ENCODE measurements at places on chromosomes 12 and 14. TPM values are rescaled to one million over a fixed set of nuclear protein-coding genes. Genes with fewer than 3 reads are reported as not detected.

DNA sequence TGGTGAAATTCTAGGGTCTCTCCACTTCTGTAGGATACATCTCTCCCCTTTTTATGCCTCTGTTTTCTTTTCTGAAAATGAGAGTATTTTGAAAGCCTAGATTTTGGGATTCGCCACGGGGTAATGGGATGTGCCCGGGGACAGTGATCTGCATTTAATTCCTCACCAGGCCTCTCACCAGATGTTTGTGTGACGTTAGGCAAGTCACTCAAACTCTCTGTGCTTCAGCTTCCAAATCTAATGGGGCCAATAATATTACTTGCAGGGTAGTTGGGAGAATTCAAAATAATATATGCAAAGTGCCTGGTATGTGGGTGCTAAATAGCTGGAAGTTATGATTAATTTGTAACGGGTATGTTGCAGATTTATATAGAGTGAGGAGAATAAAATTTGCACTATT is 78.8 kb downstream of the C12orf75 start:
- DNase-seq, result no peak

GRCh38 chr12:62724947-62725451 is 210.0 kb downstream of the PPM1H start:
- peak; percentile 84 for DNase-seq

GRCh38 chr14:95675486-95675885 is 10.7 kb upstream of the TCL1B start:
- no peak for DNase-seq

DNA sequence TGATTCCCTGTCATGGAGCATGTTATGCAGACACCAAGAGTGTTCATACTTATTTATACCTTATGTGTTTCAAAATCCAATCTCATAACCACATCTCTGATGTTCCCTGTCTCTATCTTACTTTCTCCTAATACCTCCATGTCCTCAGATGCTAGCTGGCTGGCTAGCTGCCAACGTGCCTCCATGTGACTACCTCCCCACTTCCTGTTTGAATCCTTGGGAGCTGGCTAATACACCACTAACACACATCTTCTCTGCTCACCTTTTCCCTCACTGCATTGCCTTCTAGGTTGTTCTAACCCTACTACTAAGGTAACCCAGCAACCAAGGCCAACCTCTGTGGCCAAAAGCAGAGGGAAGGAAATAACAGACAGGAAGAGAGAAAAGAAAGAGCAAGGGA is 27.3 kb downstream of the TTC5 start:
- no peak for DNase-seq

DNA sequence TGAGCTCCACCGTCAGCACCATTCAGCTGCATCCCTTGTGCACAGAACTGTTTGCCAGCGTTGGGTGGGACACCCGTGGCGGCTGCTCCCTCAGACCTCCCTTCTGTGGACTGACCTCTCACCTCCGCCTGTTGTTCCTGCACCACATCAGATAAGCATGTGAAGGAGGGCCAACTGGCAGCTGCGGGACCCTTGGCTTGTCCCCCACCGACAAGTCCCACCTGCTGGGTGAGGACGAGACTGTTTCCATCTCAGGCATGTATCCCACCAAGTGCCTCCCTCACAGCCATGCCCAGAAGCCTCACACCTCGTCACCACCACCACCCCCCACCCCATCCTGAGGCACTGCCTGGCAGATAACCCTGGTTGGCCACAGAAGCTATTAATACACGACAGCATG is 18.6 kb upstream of the TEAD4 start:
- no peak for DNase-seq

DNA sequence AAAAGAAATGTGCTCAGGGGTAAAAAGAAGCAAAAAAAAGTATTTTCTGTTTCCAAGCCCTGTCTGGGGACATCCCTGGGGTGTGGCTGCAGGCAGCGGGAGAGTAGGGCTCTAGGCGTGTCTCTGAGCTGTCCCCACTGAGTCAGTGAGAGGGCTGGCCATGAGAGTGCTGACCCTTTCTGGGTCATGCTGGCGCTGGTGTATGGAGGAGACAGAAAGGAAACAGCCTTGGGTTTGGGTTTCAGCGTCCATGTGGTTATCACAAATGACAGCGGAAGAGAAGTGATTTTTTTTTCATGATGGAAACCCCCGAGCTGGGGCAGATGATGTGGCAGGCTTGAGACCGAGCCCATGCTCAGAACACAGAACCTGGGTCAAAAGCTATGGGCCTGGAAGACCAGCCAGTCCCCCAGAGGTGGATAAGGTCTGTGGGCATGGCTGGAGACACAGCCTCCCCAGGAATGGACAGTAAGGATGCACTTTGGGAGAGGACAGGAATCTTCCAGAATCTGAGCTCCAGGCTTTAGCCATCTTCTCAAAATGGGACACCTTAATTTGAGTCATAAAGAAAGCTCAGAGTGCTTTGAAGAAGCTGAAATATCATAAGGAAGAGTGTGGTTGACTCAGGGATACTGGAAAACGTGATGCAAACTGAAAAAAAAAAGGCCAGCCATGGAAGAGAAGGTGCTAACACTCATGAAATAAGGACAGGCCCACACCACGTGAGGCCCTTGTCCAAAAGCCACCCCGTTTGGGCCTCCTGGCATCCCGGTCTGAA is 36.2 kb downstream of the SYNE3 start:
- no peak for DNase-seq

GRCh38 chr14:93347850-93348249 is 868 bp downstream of the COX8C start:
- DNase-seq, result no peak

- DNase-seq, result no peak
Observed at GRCh38 chr12:44000309-44000952, 164.6 kb downstream of the TMEM117 start.

The ADSS1 gene
- total RNA-seq, result 7.3 TPM

DNA sequence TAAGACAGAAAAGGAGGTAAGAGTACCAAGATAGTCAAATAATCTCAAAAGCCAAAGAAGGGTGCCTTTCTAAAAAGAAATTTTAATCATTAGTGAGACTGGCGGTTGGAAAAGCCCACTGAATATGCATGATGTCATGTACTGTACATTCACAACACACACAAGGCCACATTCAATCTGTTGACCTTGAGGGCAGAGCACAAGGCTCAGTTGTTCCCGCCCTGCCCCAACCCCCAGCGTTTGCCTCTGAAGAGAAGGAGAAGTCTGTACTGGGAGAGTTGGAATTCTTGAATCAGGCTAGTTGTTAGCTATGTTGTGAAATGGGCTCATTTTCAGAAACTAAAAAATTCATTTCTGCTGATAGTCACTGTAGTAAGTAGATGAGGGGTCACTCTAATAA is 50.2 kb upstream of the NID2 start:
- DNase-seq, result no peak

The KRT83 gene
- 0.59 TPM for total RNA-seq

DNA sequence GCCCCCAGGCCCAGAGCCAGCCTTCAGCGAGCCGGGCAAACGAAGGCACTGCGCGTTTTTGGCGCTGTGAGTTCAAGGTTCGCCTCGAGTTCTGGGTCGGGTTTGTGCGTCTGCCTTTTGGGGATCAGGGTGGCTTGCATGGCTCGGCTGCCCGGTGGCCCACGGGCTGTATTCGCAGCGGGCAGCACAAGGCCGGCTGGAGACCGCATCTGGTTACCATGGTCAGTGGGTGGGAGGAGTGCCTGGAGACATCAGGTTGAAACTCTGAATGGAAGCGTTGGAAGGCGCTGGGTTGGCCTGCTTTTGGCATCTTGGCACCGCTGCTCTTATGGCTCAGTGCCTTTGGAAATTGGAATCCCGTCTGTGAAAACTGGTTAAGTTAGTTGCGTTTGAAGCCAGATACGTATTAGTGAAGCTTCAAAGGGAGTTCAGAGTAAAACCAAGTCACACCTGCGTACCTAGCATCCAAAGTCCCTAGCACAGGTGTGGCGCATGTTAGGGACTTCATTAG is 50.9 kb downstream of the SNAPC1 start:
- no peak for DNase-seq

- DNase-seq, result no peak
Observed at GRCh38 chr12:1869145-1869544, 48.8 kb downstream of the LRTM2 start.

- DNase-seq, result no peak
Observed at GRCh38 chr14:97416550-97416949, 619.4 kb downstream of the VRK1 start.

- DNase-seq, result no peak
Observed at GRCh38 chr12:55548756-55549155, 646 bp upstream of the OR6C4 start.
